Iris pigment epithelial cell (primary cell): ENCODE measurements at places on chromosomes 3 and 15.

- no peak for DNase-seq
Observed at GRCh38 chr3:68088636-68089035, 434.2 kb upstream of the SUCLG2 start.

DNA sequence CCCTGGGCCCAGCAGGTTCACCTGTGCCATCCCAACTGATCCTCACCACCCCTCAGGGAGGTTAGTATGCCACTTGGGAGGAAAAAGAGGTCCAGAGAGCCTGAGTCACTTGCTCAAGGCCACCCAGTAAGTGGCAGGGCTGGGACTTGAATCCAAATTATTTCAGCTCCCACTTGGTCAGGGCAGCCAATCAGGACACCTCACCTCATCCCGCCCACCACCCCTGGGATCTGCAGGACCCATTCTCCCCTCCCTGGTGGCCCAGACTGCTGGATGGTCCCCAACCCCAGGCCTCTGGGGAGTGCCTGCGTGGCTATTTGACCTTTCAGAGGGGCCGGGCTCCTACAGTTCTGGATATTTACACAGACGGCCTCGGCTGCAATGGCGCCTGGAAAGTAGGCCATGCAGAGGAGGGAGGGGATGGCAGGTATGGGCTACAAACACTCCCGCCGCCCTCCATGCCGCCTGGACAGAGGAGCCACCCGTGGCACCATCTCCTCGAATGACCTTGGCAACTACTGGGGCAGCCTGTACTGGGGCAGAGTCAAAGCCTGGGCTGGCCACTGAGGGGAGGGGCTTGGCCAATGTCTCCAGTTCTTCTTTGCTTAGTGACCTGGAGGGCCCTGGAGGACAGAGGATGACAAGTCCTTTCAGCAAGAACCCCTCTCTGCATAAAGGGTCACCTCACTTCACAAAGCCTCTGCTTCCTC lies 153.6 kb upstream of the LINGO1 start:
- no peak for DNase-seq

DNA sequence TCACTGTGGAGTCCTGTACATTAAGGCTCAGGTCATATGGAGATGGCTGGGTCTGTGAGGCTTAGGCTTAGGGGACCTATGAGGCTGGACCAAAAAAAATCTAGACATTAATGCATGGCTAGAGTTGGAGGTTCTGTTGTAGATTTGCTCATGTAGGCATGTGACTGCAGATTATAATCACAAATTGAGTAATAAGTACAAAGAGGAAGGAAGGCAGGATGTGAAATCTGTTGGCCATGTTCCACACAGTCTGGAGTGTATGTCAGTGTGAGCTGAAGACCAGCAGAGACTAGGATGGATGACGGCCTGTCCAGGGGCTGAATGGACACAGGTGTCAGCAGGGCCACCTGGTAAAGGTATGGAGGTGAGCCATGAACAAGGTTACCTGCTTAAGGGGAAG lies at the start of gene ST3GAL6:
Gene ST3GAL6 (plus strand): TSS at position 265 of the 400 bp plus-strand sequence. CDS start 5,101 bp downstream, outside the sequence.
- DNase-seq, result peak; percentile 89

GRCh38 chr3:43854283-43854682 lies 163.5 kb downstream of the ABHD5 start:
- DNase-seq, result peak; percentile 28

DNA sequence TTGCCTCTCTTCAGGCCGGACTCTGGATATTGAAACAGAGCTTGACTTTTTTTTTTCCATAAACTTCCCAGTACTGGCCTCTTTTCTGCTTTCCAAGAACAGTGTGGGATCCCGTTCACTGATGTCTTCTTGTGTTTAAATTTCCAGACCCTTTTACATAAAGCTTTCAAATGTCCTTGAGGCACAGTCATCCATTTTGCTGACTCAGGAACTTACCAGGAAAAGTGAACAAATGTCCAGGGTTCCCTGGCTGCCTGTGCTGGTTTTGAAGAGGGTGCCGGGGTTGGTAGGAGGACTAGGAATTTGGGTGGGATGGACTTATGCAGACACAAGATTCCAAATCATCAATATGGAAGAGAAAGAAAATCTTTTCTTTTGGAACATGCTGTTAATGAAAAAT lies 68.1 kb downstream of the CHDH start:
- DNase-seq, result no peak

GRCh38 chr3:183541738-183542137 lies 13.8 kb downstream of the KLHL6 start:
- DNase-seq, result peak; percentile 32

DNA sequence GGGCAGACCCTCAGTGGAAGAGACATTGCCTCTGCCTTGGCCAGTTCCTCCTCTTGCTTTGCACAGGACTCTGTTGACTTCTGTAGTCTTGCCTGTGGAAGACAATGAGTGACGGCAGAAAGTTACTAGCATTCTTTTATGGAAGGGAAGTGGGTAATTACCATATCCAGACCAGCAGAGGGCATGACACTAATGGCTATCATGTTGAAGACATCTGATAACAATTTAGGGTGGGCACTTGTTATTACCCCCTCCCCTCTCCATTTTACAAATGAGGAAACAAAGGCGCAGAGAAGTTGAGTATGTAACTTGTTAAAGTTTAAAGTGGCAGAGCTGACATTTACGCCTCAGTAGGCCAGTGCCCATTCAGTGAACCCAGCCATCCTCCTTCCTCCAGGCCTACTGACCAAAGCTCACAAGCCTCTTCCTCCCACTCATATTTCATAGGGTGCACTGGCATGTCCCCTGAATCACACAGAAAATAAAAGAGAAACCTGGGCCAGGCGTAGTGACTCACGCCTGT lies 48.2 kb upstream of the FMN1 start:
- DNase-seq, result peak; percentile 50

GRCh38 chr15:63019511-63020109 lies 22.9 kb upstream of the TPM1 start:
- DNase-seq, result peak; percentile 89
